NB4 (cell line): ENCODE measurements at places on chromosomes 16 and 17.

- no peak for DNase-seq
Measured at GRCh38 chr16:71843572-71843971, 2.2 kb upstream of the ATXN1L start.

DNA sequence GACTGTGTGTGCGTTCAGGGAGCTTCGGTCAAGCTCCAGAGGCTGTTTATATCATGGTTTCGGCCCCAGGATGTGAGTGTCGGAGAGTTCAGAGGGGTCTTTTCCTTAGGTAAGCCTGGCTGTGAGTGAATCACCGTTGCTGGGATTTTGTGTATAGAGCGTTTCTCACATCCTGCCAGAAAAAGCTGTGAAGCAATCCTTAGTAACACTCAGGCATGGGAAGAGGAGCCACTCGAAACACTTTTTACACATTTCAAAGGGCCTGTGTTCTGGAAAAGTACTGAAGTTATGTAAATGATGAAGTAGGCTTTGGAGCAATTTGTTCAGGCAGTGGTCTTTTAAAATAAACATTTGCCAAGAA, 662 bp downstream of the PGS1 start:
- DNase-seq: peak; percentile 55

DNA sequence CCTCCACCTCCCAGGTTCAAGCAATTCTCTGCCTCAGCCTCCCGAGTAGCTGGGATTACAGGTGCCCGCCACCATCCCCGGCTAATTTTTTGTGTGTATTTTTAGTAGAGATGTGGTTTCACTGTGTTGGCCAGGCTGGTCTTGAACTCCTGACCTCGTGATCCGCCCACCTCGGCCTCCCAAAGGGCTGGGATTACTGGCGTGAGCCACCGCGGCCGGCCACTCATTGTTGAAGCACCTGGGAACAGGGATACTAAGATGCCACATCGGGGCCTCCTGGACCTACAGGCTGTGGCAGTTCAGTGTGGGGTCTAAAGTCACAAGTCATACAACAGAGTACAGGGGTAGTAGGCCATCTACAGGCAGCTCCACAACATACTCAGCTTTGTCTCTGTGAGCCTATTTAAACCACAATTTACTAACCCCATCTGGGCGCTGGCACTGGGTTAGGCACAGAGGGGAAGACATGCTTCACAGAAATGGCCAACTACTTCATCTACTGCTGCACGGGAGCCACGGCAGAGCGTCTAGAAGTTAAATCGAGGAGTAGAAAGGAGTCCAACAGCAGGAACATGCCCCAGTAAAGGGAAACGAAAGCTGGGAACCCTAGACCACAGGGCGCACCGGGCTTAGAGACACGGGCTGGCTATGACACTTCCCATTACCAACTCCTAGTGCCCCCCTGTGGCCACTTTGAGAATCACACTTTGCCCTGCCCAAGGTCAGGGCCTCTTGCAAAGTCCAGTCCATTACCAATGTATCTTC, 4.3 kb downstream of the VAMP2 start:
- peak; percentile 83 for DNase-seq

DNA sequence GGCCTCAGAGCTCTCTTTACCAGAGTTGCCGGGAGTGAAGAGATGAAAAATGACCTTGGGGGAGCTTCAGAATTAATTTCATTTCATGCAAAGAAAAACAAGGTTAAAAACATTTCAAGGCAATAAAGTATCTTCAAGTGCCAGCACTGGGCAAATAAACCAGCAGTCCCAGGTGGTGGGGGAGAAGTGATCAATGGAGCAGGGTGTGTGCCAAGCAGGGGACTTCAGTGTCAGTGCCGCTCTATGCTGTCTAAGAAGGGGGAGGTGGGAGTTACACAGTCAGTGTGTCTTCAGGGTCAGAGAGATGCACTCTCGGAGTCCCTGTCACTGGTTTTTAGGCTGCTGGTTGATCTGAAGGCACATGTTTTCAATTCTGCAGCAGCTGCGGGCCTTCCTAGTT, 57.2 kb upstream of the MGAT5B start:
- no peak for DNase-seq

GRCh38 chr17:550463-551180, 164.0 kb downstream of the VPS53 start:
- no peak for DNase-seq

GRCh38 chr17:65039336-65039988, 17.1 kb downstream of the GNA13 start:
- no peak for DNase-seq

DNA sequence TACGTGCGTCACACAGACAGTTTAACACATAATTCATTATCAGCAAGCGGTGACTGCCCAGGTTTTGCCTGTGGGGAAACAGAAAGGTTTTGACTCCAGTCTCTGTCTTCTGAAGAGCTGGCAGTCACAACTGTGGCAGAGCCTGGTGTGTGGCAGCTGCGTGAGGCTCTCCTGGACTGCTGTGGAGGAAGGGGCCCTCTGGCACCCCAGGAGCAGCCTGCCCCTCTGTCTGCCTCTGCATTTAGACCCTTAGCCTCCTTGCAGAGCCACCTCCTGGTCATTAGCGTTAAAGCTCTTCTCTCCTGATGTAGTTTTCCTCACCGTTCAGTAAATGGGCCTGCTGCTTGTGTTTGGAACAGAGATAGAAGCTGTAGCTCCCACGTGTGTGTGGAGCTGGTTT, 10.9 kb downstream of the RAB40C start:
- DNase-seq: peak; percentile 33

DNA sequence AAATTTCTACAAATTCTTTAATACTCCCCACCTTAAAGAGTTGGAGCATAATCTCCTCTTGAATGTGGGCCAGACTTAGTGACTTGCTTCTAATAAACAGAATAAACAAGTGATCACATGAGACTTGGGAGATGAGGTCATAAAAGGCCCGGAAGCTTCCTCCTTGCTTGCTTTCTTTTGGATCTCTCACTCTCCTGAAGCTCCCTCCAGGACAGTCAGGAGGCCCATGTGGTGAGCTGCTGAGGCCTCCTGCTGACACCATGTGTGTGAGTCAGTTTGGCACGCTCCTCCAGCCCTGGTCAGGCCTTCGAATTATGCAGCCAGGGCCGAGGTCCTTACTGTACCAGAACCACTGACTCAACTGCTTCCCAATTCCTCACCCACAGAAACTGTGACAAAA, 53.2 kb downstream of the NDEL1 start:
- DNase-seq: peak; percentile 15

DNA sequence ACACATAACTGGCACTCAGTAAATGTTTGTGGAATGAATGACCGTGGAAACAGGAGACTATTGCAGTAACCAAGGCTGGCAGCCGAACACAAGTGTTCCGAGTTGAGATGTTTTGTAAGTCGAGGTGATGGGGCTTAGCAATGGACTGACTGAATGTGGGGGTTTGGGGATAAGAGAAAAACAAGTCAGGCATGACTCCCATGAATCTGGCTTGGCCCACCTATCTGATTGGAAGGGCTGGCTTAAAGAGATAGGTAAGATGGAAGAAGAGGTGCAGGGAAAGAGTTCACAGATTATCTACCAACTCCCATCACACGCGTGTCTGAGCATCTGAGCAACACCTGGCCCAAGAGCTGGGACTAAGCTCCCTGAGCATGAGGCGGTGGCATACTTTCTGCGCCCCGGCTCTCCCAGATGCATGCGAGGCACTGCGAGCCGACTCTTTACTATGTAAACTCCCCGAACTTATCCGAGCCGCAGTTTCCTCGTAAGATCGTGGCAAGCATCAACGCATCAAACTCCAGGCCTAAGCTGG, 539 bp downstream of the IFT20 start:
- DNase-seq: no peak

- DNase-seq: no peak
Measured at GRCh38 chr17:73028299-73028755, 64.2 kb downstream of the SLC39A11 start.

DNA sequence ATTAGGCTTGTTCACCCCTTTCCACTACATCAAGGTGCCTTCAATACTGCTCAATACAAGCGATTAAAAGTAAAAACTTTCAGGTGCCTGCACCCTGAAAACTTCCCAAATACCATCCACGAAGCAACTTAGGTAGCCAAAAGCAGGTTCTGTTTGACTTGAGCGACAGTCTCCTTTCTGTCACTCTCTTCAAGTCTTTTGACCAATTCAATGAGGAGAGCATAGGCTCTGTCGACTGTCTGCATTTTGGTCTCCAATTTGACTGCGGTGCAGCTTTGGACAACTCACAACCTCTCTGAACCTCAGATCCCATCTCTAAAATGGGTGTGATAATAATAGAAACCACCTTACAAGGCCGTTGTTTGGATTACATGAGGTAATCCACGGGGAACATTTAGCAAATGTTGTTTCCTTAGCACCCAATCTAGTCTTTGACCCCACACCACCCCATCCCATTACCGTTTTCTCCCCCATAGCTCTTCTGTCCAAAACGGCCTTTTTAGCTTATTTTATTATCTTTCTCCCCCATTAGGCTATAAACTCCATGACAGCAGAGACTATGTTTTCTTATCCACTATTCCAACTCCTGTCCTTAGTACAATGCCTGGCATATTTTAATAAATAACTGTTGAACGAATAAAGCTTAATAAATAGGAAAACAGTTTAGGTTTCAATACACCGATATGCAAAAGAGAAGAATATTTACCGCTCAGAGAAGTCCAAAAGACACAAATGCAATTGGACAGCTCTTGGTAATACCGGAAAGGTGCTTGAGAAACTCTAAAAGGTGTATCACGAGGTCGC, 999 bp downstream of the MARF1 start:
- peak; percentile 4 for DNase-seq

- no peak for DNase-seq
Measured at GRCh38 chr17:1137465-1137894, 42.3 kb downstream of the ABR start.

DNA sequence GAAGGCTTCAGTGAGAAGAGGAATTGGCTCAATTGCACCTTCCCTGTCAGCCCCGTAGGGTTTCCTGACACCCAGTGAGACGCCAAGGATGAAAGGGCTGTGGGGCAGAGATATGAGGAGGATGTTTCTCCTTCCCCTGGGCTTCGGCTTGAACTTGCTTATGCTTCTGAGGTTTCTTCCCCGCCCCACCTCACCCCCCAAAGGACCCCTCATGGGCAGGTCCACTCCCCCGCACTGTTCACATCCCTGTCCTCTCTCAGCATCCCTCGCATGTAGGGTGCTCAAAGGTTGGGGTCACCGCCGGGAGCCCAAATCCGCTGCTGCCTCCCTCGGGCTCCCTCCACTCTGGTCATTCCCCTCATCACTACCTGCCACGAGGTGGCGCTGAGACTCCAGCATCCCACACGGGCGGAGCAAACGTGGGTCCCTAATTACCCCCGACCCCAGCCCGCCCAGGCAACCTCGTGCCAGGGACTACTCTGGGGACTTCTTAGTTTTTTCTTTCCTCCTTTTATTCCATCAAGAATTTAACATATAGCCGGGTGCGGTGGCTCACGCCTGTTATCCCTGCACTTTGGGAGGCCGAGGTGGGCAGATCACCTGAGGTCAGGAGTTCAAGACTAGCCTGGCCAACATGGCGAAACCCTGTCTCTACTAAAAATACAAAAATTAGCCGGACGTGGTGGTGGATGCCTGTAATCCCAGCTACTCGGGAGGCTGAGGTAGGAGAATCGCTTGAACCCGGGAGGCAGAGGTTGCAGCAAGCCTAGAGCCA, 3.3 kb upstream of the TRARG1 start:
- DNase-seq: peak; percentile 57

DNA sequence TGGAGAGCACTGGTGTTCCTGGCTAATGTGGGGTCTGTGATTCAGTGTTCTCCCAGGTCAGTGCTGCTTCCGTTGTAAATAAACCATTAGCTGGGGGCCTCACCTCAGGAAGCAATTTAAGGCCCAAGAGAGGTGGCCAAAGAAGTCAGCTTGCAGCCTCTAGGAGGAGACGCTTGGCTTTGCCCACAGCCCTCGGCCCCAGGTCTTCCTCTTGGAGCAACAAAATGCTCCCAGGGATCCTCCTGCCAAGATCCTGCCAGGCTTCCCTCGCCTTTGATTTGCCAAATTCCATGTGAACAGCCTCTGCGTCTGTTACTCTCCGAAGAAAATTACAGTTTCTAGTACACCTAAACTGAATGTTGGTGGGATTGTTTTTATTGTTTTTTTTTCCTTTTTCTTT, 62.4 kb upstream of the TBX2 start:
- no peak for DNase-seq

DNA sequence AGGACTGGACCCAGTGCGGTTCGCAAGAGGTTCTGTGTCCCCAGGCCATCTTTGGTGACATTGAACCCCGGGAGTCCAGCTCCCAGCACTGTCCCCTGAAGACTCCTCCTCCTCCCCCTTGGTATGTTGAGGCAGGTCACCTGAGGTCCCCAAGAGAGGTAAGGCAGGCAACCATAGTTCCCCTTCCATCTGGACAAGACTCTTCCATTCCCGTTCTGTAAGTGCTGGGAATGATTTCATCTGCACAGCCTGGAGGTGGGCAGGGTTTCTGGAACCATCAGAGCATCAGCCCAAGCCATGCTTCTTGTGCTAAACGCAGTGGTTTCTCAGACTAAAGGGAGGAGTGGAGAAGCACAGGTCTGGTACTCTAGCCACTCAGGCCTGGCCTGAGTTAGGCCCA, 24.9 kb downstream of the COPZ2 start:
- no peak for DNase-seq

GRCh38 chr16:3460121-3460520, 16.6 kb downstream of the NAA60 start:
- DNase-seq: no peak

DNA sequence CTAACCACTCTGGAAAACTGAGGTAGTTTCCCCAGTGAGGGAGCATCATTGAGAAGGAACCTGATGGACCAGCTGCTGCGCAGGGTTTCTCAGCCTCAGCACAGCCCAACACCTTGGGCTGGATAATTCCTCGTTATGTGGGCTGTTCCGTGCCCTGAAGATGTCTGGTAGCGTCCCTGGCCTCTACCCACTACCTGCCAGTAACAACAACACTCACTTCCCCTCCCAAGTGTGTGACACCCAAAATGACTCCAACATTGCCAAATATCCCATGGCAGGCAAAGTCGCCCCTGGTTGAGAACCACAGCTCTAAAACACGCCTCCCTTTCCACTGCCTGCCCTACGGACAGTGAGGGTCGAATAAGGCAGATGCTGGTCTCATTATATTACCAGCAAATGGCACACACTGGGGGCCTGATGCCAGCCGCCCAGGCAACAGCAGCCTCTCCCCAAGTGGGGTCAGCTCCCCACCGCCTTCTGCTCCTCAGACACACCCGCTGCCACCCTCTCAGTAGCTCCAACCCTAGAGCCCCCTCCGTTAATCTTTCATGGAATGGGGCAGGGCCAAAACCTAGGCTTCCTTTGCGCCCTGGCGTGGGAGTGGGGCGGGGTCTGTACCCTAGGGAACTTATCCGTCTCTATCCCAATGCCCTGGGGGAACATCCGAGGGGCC, 1.0 kb downstream of the RHBDF2 start:
- DNase-seq: peak; percentile 52

- DNase-seq: no peak
Measured at GRCh38 chr16:162271-162991, 3.3 kb upstream of the HBM start.

- DNase-seq: no peak
Measured at GRCh38 chr16:57409065-57409464, 4.5 kb downstream of the CCL17 start.
